ENCODE measurements at places on chromosomes 11 and 22. TPM values are rescaled to one million over a fixed set of nuclear protein-coding genes. Genes with fewer than 3 reads are reported as not detected.

NRIP3 gene
- 5.5 TPM for total RNA-seq

TMEM121B gene
- total RNA-seq, result under 0.01 TPM

NEFH gene
- total RNA-seq, result 0.65 TPM

RIMBP3B gene
- not detected for total RNA-seq

CARD10 gene
- total RNA-seq, result 29.6 TPM

OR8H2 gene
- total RNA-seq, result not detected

CHST1 gene
- 19.3 TPM for total RNA-seq

IRAG1 gene
- total RNA-seq, result 0.81 TPM

DDIAS gene
- 5.7 TPM for total RNA-seq

CST6 gene
- total RNA-seq, result 0.49 TPM

All from bladder microvascular endothelial cell (primary cell).